Adipocyte (in vitro differentiated cells): ENCODE measurements at places on chromosomes 12 and 14.

DNA sequence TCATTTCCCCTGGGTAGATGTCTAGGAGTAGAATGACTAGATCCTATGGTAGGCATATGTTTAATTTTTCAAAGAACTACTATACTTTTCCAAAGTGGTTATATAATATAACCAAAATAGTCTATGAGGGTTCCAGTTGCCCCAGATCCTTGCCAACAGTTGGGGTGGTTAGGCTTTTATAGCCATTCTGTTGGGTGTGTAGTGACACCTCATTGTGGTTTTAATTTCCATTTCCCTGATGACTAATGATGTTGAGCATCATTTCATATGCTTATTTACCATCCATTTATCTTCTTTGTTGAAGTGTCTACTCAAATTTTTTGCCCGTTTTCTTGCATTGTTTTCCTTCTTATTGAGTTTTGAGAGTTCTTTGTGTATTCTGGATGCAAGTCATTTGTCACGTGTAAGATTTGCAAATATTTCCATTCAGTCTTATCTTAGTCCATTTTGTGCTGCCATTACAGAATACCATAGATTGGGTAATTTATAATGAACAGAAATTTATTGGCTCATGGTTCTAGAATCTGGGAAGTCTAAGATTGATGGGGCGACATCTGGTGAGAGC lies 4.7 kb downstream of the SYNE2 start:
- no peak for DNase-seq

DNA sequence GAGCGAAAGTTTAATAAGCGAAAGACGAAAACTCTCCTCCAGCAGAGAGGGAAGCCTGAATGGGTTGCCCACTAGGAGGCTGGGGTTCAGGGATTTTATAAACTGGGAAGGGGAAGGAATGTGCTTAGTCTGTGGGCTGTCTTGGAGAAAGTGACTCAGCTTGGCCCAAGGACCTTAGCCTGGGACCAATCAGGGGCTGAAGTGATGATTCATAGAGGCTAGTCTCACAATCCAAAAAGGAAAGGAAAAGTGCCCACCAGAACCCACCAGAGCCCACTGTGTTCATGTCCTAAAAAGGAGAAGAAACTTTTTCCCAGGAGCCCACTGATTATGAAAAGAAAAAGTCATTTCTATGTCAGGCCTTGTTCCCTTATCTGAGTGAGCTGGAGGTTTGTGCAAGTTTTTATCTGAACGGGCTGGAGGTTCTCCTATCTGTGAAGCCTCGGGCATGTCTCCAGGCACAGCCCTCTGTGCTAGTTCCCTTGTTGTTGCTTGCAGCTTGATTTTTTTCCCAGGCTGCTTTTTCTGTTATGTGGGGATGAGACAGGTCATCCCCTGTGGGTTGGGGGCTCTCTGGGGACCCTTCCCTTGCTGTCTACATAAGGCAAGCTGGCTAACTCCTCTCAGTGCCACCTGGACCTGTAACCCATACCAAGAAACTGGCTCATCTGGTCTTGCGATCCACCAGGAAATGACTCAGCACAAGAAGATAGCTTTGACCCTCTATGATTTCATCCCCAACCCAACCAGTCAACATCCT lies 8.3 kb upstream of the GOLGA5 start:
- peak; percentile 69 for DNase-seq

- peak; percentile 73 for DNase-seq
Observed at GRCh38 chr12:29581631-29582030, 84.1 kb upstream of the OVCH1 start.

- DNase-seq: no peak
Observed at GRCh38 chr12:101441461-101442224, 33.5 kb upstream of the SPIC start.

DNA sequence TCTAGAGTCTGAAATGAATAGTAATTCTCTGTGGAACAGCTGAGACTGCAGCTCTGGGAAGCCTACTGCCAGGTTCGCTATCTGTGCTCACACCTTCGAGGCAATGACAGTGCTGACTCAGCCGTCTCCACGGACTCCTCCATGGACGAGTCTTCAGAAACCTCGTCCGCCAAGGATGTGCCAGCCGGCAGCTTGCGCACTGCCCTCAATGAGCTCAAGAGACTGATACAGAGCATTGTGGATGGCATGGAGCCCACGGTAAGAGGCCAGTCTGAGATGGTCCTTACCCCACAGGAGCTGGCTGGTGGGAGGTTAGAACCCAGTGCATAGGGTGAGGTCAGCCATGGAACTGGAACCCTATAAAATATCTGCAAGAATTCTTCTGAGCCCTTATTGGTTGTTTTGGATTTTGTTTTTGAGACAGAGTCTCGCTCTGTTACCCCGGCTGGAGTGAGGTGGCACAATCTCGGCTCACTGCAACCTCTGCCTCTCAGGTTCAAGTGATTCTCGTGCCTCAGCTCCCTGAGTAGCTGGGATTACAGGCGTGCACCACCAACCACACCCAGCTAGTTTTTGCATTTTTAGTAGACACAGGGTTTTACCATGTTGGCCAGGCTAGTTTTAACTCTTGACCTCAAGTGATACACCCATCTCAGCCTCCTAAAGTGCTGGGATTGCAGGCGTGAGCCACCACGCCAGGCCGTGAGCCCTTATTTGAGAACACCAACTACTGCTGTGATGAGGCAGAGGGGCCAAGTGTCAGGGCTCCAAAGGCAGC lies 43.9 kb downstream of the RAB35 start:
- no peak for DNase-seq

DNA sequence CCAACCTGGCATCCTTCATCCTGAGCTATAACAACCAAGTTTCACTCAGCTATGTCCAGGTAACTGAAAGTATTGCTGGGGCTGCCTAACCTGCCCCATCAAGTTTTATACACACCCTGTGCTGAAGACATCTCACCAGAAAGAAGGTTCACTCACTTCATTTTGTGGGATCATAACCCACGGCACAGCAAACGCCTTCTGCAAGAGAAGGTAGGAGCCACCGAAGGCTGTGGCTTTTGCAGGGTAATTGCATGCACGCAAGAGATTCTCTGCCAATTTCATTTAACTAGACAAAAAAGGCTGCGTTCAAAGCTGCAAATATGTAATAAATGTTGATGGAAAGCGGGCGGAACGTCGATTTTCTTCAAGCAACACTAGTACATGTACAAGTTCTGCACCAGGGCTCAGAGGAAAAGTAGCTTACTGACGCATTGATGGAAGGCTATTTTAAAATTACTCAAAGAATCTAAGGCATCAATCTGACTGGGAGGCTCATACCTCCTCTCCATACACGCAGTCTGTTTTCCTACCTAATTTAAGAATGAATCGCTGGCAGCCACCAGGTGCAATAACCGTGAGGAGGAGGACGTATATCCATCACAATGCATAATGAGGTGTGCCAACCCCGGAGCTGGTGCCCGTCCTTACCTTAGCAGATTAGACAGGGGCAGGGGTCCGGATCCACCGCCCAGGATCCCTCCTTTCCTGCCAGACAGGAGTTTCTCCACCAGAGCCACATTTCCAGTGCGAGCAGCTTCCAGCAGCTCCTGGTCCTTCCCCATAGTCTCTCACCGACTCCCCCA lies 1.1 kb downstream of the ANKS1B start:
- DNase-seq: peak; percentile 27

DNA sequence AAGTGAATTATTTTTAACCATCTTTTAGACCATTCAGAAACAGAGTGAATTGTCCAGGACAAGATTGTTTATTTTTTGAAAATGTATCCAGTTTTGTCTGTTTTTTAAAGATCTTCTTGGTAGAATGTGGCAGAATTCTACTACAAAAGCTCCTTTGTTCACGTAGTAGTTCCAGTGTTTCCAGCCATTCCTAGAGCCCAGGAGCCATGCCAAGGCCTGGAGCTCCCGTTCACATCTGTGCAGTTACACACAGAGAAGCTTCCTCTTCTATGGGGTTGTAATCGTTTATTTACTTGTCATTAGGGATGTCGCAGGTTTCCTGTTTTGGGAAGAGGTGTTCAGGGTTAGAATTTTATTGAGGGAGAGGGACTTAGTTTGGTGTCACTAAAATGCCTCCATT lies 409.8 kb downstream of the NPAS3 start:
- DNase-seq: no peak

- no peak for DNase-seq
Observed at GRCh38 chr12:57727758-57728395, 10.7 kb downstream of the AGAP2 start.

- DNase-seq: peak; percentile 41
Observed at GRCh38 chr12:110548678-110549077, 34.4 kb downstream of the PPTC7 start.

DNA sequence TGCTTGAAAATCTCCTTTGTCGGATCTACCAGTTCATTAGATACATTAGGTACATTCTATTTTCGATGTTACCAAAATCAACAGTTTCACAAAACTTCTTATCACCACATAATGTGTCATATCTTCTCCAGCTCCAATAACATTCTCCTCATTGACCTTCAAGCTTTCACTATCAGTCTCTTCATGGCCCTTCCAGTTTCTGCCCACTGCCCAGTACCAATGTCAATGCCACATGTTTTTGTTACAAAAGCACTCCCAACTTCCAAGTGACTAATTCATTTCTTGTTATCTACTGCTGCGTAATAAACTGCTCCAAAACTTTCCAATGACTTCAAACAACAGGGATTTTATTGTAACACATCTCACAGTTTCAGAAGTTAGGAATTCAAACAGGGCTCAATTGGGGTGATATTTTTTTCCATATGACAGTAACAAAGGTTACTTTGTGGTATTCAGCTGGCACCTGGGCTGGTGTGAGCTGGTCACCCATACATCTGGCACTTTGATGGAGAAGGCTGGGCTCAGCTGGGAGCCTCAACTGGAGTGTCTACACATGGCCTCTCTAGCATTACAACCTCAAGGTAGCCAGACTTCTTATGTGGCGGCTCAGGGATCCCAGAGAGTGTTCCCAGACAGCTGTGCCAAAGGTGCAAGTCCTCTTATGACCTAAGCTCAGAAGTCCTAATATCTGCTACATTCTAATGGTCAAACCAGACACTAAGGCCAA lies 6.1 kb downstream of the OR5AU1 start:
- no peak for DNase-seq

DNA sequence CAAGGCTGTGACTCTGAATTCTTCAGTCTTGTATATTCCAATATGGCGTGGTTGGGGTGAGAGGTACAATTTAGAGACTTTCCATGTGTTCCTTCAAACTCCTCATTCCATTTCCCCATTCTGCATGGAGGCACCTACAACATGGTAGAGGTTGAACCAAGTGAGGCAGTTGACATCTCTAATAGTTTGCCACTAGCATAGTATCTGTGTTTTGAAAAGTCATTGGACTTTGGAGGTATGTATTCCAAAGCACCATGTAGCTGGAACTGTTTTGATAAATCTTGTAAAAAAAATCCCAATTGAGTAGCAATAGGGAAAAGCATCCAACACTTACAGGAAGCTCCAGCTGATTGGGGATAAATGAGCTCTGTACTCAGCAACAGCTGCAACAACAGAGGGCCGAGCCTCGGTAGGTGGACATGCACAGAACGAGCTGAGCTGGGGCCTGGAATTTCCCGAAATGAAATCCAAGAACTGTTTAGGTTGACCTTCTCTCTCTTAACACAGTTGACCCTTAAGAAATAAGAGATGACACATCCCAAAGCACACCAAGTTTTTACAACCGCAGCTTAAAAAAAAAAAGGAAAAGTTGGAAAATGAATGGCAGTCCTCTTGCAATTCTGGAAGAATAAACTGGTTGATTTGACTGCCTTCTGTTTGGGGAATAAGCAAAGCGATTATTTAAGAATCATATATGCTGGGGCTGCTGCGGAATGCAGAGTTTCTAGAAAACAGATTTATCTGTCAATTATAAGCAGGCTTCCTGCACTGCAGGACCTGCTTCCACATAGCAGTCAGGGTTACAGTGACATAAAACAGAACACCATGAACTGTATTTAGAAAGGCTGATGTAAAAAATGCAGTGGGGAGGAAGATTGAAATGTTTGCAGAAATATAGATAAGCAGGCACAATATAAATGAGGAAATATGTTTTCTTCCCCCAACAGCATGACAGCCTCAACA lies 194.6 kb upstream of the KRR1 start:
- DNase-seq: peak; percentile 92

DNA sequence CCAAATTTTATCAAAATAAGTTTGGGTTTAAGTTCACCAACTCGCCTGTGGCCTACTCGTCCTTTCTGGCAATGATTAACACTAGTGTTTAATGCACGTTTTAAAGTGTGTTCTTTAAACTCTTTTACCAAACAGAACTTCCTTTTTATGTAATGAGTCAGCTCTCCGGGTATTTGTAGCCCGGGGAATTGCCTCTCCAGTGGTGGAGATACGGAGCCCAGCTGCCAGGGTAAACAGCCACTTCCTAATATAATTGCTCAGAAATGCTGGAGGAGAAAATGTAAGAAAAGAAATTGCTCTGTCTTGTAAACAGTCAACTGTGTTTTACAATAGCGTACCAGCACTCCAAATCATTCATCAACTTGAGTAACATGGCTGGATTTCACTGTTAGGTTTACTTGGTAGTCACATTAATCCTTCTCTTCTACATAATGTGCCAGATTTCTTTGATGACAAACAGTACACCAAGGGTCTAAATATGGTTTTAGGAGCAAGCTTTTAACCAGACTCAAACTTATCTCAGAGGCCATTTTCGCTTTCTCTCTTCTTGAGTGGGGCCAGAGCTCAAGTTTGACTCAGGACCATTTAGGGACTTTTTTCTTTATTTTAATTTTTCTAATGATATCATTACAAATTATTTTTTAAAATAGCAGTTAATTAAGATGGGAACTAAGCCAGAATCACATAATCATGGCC lies 101.2 kb upstream of the SLC38A2 start:
- DNase-seq: peak; percentile 94

- DNase-seq: no peak
Observed at GRCh38 chr12:11819643-11820042, 170.2 kb downstream of the ETV6 start.

GRCh38 chr12:1174659-1175058 lies 183.6 kb downstream of the ERC1 start:
- DNase-seq: no peak

DNA sequence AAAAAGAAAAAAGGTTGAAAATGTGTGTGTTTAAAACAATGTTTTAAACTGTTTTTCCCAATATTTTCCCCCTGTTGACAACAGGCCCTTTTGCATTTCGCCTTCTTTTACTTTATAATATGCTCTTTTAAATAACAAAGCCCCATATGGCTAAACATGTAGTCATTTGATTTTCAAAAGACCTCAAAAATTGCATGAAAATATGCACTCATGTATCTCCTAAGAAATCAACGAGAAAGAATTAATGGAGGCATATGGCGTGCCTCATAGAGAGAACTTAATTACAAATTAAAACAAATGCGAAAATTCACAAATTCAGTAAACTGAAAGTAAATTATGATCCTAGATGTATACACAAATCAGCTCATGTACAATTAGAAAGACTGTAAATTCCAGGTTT lies 202.6 kb upstream of the FOXN3 start:
- no peak for DNase-seq

DNA sequence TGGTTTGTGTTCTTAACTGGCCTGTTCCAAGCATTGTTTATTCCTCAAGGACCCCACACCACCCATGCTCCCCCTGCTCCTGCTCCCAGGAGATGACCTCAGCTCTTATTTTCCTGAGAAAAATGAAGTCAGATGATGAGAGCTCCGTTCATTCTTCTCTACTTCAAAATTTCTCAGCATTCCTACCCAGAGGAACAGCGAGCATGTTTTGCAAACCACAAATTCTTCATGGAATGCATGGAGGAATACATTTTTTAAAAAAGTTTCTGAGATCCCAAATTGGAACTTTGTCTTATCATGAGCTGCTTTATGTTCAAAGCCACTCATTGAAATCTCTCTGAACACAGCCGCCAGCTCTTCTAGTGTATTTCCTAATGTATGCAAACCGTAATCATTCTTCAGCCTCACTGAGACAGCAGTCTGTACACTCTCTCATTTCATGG lies 44.9 kb downstream of the SYNE2 start:
- peak; percentile 79 for DNase-seq

- DNase-seq: no peak
Observed at GRCh38 chr12:15688202-15688736, 100.9 kb downstream of the EPS8 start.

- DNase-seq: peak; percentile 58
Observed at GRCh38 chr14:65002586-65003210, 16.0 kb downstream of the FNTB start.
